GM12864 (cell line): ENCODE measurements at places on chromosomes 2 and 18.

DNA sequence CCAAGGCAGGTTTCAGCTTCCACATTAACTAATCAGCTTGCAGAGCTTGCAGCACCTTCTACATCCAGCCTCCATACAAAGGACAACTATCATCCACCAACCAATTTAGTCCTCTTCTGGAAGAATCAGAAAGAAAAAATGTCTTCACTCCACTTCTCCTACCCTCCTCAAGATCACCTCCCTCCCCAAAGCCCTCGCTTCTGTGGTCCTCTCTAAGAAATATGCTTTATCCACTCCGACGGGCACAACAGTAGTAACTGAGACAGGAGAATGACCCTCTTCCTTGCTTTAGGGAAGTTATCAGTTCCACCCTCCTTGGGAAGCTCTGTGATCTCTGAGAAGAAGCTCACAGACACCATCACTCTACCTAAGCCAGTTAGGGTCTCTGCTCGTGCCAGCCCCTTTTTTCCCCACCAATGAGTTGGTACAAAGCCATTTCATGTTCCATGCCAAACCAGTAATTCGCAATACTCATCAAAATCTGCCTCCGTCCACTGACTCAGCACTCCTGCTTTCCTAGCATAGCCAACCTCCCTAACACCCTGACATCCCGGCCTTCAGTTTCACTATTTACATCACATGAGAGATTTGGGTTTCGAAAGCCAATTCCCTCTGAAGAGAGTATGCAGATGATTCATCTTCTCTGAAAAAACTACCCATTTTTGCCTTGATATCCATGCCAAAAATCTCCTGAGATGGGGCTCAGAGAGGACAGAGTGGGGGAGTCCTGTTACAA is 114.1 kb upstream of the PKDCC start:
- no peak for DNase-seq

- DNase-seq, result no peak
These were observed 211.0 kb upstream of the NT5C1B start for GRCh38 chr2:18800240-18800971.

DNA sequence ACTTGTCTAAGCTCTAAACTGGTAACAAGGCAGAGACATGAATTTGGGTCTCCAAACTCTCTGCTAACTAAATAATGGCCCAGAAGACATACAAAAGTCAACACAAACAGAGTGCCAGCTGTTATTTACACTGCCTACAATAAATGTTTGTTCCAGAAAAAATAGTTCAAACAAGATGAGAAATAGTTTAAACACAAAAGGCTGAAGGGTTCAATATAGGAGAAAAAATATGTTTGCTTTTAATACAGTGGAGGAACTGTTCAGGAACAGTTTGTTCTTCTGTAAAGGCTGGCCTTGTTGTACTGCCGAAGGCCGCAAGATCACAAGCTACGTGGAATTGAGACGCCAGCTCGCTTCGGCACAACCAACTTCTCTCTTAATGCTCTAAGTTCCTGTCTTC is 74.6 kb downstream of the AFF3 start:
- no peak for DNase-seq

- no peak for DNase-seq
These were observed 464.6 kb upstream of the SPHKAP start for GRCh38 chr2:228646061-228646460.

DNA sequence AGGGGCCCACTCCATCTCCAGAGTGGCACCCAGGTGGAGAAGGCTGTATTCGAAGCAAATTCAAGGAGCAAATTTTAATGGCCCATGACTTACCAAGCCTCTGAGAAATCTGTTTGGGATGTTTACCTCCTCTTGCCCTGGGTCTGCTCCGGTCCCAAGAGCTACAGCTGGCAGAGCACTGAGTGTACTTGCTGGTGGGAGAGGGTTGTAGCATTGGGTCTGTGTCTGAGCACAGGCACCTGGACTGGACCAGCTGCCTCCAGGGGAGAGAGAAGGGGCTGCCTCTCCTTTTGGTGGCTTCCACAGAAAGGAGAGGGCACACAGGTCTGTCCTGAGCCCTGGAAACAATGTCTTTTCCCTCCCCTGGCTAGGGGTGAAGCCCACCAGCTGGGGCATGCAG is 9.8 kb downstream of the EN1 start:
- no peak for DNase-seq

- no peak for DNase-seq
These were observed 13.9 kb upstream of the VRK2 start for GRCh38 chr2:58032764-58033080.

DNA sequence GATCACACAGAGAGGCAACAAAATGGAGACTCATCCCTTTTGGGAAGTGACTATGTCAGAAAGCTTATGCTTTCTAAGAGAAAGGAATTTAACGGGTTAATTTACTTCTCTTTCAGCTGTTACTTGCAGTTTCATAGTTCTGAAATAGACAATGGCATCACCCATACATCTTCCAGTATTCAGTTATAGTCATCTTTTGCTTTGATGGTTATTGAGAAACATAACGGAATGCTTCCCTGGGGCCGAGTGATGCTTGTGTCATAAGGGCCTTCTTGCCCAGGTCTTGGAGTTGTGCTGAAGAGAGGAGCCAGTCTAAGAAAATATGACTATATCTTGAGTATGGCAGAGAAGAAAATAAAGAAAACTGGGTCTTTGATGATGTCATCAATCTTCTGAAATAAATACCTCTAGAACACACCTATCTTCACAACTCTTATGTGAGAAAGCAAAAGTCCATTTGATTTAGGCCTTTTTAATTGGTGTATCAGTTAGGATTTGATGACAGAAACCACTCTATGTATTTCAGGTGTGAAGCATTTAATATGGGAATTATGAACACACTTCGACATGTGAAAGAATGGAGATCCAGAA is 328.2 kb downstream of the LRRTM4 start:
- no peak for DNase-seq

DNA sequence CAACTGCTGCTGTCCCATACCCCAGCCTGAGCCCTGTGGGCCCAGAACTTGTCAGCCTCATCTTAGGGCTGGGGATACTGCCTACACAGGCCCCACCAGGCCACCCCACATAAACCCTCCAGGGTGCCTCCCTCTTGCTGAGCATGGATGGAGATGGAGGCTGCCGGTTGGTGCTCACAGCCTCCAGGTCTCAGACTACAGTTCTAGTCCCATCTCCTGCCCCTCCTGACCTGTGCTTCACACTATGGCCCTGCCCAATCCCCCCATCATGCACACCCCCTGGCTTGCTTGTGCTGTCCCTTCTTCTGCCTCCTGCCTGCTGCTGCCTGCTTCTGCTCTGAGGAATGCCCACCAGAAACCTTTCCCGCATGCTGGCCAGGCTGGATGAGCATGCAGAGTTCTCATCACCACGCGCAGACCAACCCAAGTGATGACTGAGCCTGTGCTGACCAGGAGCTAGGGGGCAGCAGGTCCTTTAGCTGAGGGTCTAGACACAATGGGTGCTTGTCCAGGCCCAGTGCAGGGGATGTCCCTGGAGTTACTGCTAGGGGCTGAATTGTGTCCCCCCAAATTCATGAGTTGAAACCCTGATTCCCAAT is 138.4 kb upstream of the HS6ST1 start:
- no peak for DNase-seq

DNA sequence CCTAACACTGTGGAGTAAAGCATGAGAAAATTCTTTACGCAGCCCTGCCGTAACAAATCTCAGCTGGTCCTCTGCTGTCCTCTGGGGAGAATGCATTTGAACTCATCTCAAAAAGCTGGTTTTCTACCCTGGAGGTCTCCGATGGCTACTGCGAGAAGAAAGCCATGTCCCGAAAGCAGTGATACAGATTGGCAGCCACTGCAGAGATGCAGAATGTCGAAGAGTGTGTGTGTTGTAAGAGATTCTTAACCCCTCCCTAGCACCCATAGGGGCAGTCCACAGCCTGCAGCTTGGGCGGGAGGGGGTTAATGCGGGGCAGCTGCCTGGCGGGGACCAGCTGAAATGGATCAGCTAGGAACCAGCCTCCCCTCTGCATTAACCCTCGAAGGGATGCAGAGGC is 235.9 kb downstream of the ZNF516 start:
- DNase-seq, result no peak
